ENCODE measurements at places on chromosomes 12 and 14. TPM values are rescaled to one million over a fixed set of nuclear protein-coding genes. Genes with fewer than 3 reads are reported as not detected.

GRCh38 chr14:94077111-94077821 lies 3.7 kb downstream of the DDX24 start:
- DNase-seq = no peak

DNA sequence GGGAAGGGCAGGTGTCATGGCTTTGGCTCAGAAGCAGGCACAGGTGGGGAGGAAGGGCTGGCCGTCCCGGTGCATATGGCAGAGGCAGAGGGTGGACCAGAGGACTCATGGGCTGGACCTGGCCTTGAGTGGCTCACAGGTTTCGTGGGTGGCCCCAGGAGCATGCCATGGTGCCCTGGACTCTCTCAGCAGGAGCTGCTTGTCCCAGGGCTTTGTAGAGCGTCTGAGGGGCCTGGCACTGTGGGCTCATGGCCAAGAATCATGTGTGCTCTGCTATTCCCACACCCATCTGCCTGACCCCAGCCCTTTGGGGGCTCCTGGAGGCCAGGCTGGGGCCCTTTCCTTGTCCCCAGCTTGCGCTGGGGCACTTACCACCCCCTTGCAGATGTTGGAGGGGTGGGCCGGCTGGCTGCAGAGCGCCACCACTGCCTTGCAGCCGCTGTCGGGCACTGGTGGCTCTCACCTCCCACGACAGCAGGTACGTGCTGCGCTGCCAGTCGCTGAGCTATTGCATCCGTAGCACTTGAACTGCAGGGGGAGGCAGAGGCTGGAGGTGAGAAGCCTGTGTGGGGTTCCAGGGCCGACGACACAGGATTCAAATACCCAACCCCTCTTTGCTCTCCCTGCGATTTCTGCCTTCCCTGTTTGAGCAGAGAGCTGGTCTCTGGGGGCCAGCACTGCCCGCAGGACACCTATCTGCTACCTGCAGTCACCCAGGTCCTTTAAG lies 187.4 kb upstream of the PRMT8 start:
- DNase-seq = no peak

GRCh38 chr12:45407981-45408728 lies 192.3 kb downstream of the ANO6 start:
- no peak for DNase-seq

DNA sequence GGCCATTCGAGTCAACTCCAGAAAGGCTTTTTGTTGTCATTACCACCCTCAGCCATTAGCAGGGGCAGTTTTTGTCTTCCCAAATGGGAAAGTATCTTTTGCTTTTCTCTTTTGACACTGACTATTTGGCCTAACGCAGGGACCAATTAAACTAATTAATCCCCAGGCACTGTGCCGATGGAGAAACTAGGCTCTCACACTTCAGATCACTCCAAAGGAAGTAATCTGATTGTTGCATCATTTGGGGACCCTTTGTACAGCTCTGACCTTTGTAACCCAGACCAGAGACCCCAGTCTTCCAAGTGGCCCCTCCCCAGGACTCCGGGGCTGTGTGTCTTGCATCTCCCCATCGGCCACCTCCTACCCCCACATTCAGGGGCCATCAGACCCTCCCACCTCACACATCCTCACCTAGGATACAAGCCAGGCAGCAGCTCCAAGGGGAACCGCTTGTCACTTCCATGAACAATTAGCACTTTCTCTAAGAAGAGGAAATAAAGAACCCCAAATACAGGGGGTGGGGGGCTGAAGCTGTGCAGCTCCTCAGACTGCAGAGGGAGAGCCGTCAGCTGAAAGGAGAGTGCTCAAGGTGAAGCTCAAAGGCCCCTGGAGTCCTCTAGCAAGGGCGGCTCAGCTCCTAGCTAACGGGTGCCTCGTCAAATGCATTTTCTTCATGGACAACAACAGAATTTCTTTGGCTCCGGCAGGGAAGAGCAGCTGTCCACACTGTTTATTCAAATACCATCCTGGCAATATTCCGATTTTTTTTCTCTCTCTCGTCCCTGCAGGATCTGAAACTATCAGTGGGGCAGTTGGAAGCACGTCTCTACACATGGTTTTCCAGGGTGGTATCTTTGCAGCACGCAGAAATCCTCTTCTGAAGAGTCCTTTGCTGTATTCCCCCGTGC lies 64.3 kb upstream of the DIO3 start:
- DNase-seq = peak; percentile 2

DNA sequence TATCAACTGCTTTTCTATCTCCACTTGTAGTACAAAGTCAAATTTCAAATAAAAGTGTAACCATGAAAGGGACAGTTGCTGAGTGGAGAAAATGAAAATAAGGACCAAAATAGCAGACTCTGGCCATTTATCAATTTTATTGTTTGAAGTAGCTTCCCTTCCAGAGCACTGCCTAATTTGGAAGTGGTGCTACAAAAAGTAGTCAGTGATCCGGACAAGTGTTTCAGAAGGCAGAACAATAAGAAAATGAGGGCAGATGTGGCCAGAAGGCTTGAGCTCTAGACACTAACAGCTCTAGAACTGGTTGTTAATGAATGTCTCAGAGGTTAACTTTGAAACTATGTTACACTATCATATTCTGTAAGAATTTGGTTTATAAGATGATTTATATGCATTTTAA lies 48.9 kb downstream of the ABCC9 start:
- DNase-seq = no peak

- DNase-seq = no peak
These were observed 372.9 kb upstream of the TMEM132C start for GRCh38 chr12:127893895-127894609.

GRCh38 chr12:11797317-11797913 lies 147.9 kb downstream of the ETV6 start:
- DNase-seq = no peak

GRCh38 chr14:36503771-36504741 lies 16.0 kb downstream of the NKX2-1 start:
- DNase-seq = no peak

The ERBB3 gene
- total RNA-seq = 1.9 TPM

The GZMH gene
- total RNA-seq = 86.1 TPM

The KCNA5 gene
- not detected for total RNA-seq
